ENCODE measurements at places on chromosomes 11 and 22. TPM values are rescaled to one million over a fixed set of nuclear protein-coding genes. Genes with fewer than 3 reads are reported as not detected.

Gene OR4D5
- polyA plus RNA-seq: not detected

Gene LARGE1
- polyA plus RNA-seq: 5.1 TPM

Gene PHOX2A
- not detected for polyA plus RNA-seq

Gene SYVN1
- polyA plus RNA-seq: 34.4 TPM

Gene SLN
- 0.15 TPM for polyA plus RNA-seq

Gene CHRM1
- polyA plus RNA-seq: not detected

- no peaks in the 10 kb centered on the region for H3K27me3 ChIP-seq
- no peak overlapping the region for H3K4me3 ChIP-seq
- no peak overlapping the region for H3K27ac ChIP-seq
- H3K36me3 ChIP-seq: no peaks in the 10 kb centered on the region
- no peaks in the 10 kb centered on the region for H3K4me1 ChIP-seq
Observed at GRCh38 chr11:9330387-9331384, 16.3 kb upstream of the TMEM41B start.

- DNase-seq: no peak
- H3K4me1 ChIP-seq: peaks cover 5% of the 10 kb centered on the region
- no peak overlapping the region for H3K27ac ChIP-seq
- peaks cover 17% of the 10 kb centered on the region for H3K36me3 ChIP-seq
- peak overlapping the region; percentile 97 for H3K4me3 ChIP-seq
Observed at GRCh38 chr11:124623861-124624525, 1.3 kb downstream of the TBRG1 start.

DNA sequence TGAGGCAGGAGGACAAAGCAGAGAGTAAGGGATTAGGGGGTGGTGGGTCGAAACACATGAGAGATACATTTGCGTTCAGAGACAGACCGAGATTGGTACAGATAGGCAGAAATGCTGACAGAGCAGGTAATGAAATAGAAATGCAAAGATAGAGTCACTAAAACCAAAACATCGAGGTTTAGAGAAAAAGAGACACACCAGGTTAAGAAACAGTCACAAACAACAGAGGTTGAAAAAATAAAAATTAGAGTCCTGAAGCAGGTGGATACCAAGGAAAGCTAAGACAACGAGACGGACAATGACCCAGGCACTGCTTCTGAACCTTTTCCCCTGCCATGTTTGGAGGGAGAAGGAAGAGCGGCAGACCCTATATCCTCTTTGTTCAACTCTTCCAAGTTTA is 1.2 kb upstream of the MAPK1 start:
- peaks cover 4% of the 10 kb centered on the region for H3K4me1 ChIP-seq
- no peak overlapping the region for H3K27ac ChIP-seq
- no peak for DNase-seq
- no peaks in the 10 kb centered on the region for H3K27me3 ChIP-seq

DNA sequence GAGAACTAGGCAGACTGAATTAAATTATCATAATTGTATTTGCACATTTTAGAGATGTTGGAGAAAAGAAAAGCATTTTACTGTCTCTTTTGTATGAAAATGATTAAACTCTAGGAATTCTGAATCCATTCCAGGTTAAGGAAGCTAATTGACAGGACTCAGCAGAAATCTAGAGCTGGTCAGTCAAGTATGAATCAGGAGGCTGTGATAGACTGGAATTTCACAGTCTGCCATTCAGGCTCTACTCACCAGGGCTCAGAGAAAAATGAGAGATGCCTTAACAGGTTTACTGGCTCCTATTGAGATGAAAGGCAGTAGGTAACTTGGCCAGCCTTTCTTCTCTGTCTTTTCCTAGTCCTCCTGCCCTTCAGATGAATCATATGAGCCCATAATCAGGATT is 693.9 kb upstream of the CHORDC1 start:
- H3K36me3 ChIP-seq: no peaks in the 10 kb centered on the region
- H3K27me3 ChIP-seq: no peaks in the 10 kb centered on the region
- DNase-seq: no peak
- no peak overlapping the region for H3K27ac ChIP-seq

GRCh38 chr11:69413993-69414392 is 67.5 kb upstream of the LINC01488 start:
- no peak for DNase-seq
- no peaks in the 10 kb centered on the region for H3K4me1 ChIP-seq
- H3K27me3 ChIP-seq: no peaks in the 10 kb centered on the region
- H3K36me3 ChIP-seq: no peaks in the 10 kb centered on the region
- H3K27ac ChIP-seq: no peak overlapping the region

DNA sequence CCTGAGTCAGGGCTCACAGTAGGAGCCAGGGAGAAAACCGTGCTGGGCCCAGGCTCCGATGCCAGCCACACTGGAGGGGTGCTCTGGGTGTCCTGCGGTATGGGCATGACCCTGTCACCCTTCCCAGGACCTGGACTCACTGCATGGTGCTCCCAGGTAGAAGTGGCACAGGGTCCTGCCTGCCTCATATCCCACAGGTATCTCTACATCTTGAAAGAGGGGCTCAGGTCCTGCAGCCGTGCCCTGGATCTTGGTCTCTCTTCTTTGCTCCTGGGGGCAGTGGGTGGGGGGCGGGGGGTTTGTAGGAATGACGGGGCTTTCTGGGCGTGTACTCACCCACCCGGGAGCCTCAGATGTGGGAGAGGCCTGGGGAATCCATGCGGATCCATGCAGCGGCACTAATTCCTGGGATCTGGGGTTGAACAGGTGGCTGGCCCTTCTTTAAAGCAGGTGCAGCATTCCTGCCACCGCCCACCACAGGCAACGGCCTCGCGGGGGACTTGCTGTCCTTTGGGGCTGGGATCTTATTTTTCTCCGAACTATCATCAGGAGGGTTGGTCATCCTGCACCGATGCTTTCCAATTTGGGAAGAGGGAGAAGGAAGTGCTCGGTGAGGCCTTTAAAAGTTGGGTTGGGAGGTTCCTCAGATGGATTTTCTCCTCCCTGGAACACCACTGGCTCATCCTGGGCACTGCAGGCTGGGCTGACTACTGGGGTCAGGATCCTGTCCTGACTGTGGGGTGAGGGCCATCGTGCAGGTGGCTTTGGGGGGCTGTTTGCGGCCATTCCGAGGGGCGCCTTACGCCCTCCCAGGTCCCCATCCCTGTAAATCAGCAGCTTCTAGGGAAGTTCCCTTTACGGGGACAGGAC is 886.4 kb downstream of the BRD1 start:
- DNase-seq: no peak
- H3K4me1 ChIP-seq: no peaks in the 10 kb centered on the region
- H3K36me3 ChIP-seq: no peaks in the 10 kb centered on the region
- no peaks in the 10 kb centered on the region for H3K27me3 ChIP-seq

DNA sequence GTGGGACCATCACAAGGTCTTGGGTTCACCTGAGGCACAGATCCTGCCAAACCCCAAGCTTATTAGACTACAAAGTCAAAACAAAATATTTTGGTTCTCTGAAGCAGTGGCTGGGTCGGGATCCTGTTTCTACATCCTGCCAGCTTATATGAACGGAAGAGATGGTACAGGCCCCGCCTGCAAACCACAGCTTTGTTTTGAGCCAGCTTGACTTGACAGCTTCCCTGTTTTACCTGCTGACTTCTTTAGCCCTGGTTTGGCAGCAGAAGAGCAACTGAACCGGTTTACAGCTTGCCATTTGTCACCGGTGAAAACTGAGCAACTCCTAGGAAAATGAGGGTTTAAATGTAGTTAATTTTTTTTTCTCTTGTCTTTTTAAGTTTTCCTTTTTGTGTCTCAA is 11.4 kb downstream of the PACS1 start:
- H3K27me3 ChIP-seq: no peaks in the 10 kb centered on the region
- H3K4me1 ChIP-seq: peaks cover 4% of the 10 kb centered on the region
- no peak for DNase-seq
- H3K27ac ChIP-seq: no peak overlapping the region

DNA sequence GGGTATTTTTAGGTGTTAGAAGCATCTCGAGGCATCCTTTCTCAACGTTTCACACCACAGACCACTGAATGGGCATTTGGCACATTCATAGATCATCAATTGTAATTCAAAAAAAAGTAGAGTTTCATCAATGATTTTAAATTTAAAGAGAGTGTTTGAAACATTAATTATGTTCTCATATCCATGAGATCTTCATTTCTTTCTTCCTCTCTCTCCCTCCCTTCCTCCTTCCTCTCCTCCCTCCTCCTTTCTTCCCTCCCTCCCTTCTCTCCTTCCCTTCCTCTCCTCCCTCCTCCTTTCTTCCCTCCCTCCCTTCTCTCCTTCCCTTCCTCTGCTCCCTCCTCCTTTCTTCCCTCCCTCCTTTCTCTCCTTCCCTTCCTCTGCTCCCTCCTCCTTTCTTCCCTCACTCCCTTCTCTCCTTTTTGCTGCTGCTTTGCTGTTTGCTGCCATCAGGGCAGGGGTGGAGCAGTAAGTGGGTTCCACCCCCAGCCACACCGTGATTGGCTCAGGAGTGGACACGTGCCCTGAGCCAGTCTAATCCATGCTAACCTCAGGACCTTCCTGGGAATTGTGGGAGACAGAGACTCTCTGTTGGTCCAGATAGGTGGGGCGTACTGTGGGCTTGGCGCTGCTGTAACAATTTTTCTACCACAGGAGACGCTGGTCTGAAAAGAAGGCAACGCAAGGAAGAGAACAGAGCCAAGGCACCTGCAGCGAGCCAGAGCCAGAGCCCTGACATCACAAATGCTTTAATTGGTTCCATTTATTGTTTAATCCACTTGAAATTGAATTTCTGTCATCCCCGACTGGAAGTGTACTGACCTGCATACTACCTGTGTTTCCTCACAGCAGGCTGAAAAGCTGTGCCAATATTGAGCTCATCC is 33.7 kb upstream of the APOBEC3A start:
- no peaks in the 10 kb centered on the region for H3K27me3 ChIP-seq
- DNase-seq: peak; percentile 72
- no peaks in the 10 kb centered on the region for H3K36me3 ChIP-seq
- H3K27ac ChIP-seq: peak overlapping the region; percentile 63

- DNase-seq: no peak
- H3K4me3 ChIP-seq: no peak overlapping the region
- no peak overlapping the region for H3K27ac ChIP-seq
- peaks cover 11% of the 10 kb centered on the region for H3K4me1 ChIP-seq
Observed at GRCh38 chr11:111309215-111309915, 11.0 kb downstream of the POU2AF3 start.

DNA sequence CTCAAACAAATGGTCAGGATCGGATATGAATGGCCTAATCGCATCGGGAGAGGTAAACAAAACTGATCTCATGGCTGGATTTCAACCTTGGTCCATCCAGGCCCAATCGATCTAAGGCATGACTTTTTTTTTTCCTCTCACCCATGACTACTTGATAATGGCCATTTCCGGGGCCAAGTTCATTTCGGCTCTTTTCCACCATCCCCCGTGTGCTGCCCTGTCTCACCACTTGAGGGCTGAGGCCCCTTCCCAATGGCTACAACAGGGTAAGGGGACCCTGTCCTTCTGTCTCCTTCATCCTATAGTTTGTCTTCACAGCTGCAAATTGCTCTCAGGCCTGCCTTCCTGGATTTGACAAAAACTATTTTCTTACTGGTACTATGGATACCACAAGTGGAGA is 26.7 kb downstream of the GRAP2 start:
- no peak overlapping the region for H3K4me3 ChIP-seq
- no peak overlapping the region for H3K27ac ChIP-seq
- DNase-seq: peak; percentile 63
- H3K27me3 ChIP-seq: no peaks in the 10 kb centered on the region

DNA sequence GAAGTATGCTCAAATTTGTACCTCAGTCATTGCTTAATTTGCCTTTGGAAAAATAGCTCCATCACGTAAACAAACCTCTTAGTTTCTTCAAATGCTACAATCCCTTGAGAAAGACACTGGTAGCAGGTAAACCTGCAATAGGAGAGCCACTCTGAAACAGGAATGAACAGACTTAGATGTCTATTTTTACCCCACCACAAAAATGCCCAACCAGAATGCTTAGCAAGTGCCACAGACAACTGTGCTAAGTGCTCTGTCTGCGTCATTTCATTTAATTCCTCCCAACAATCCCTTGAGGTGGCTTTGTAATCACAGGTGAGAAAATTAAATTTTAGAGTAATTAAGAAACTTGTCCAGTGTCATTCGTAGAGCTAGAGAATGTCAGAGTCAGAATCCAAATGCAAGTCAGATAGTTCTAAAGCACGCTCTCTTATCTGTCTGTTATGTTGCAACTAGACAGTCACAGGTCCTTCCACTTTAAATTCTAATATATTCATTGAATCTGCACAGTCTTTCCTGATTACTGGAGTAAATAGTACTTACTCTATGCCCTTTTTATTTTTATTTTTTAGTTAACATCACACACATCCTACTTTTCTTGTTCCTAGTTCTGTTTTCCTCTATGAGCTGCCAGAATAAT is 89.0 kb upstream of the GRIA4 start:
- H3K36me3 ChIP-seq: no peaks in the 10 kb centered on the region
- H3K27me3 ChIP-seq: no peaks in the 10 kb centered on the region
- H3K4me1 ChIP-seq: no peaks in the 10 kb centered on the region
- no peak overlapping the region for H3K27ac ChIP-seq
- H3K4me3 ChIP-seq: no peak overlapping the region

GRCh38 chr11:110469127-110469526 is 39.4 kb downstream of the FDX1 start:
- H3K4me3 ChIP-seq: no peak overlapping the region
- no peak overlapping the region for H3K27ac ChIP-seq
- no peaks in the 10 kb centered on the region for H3K4me1 ChIP-seq
